T-helper 2 cell (primary cell): ENCODE measurements at places on chromosomes 4 and X.
A peak's percentile ranks its signal among the peaks of the same experiment; 100 is the strongest.

DNA sequence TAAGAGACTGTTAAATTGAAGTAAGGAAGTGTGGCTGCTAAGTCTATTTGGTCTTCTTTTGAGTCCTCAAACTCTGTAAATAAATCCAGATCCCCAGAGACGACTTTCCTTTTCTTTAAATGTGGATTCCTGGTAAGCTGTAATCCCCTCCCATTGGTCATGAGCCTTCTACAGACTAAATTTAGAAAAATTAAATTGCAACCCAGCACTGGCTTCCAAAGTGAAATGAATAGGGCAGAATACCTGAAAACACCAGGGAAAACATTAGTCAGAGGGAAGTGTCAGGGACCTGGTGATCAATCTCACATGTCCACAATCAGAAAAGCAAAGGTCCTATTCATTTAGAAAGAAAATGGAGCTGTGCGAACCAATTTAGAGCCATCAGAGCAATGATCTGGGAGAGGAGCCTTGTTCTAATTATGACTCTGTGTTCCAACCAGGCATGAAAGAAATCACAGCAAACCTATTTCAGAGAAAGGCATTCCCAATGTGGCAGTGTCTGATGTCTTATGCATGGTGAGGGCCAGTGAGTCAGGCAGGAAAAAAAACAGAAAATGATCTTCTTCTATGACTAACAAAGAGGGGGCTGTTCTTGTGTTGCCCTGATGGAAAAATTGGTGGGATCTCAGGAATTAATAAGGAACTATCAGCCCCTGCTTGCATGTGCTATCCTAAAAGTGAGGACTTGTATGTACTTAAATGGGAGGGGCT lies 19.8 kb upstream of the CCDC149 start:
- DNase-seq = no peak

DNA sequence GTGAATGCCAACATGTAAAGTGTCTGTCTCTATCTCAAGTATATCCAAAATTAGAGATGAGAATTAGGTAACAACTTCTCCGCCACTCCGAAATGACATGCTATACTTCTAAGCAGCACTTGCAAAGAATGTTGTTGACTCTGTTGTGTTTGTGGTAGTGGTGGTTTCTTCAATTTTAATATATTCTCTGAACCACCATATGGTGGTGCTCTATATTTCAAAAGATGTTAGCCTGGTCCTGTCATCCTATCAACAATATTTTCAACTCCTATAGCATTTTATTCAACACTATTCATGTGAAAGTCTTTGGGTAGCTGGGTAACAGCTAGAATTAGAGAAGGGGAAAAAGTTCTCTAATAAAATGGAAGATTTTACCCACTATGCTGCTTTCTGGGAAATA lies 1622.8 kb upstream of the IGFBP7 start:
- DNase-seq = no peak

GRCh38 chr4:118775405-118775804 lies 60.5 kb downstream of the SEC24D start:
- no peak for DNase-seq

- DNase-seq = no peak
These were observed 5.3 kb upstream of the CCDC158 start for GRCh38 chr4:76426272-76426671.

DNA sequence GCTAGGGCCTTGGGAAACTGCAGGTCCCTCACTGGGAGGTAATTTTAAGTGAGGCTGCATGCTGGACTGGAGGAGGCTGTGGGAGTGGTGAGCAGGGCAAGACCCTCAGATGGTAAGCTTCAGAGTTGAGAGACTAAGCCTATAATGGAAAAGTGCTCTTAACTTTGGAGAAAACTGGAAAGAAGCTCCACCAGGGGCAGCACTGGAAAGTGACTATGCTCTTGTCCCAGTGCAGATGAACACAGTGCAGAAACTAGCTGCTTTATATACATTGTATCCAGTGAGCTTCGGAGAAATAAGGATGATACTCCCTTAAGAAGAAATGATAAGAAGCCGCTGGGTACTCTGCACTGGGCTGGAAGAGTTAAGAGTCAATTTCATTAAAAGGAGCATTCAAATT lies 3.2 kb upstream of the MAGEB2 start:
- DNase-seq = no peak

- no peak for DNase-seq
These were observed 256.0 kb downstream of the DHX15 start for GRCh38 chr4:24328310-24328709.

- no peak for DNase-seq
These were observed 139.7 kb downstream of the MAPK10 start for GRCh38 chr4:86220121-86220520.

DNA sequence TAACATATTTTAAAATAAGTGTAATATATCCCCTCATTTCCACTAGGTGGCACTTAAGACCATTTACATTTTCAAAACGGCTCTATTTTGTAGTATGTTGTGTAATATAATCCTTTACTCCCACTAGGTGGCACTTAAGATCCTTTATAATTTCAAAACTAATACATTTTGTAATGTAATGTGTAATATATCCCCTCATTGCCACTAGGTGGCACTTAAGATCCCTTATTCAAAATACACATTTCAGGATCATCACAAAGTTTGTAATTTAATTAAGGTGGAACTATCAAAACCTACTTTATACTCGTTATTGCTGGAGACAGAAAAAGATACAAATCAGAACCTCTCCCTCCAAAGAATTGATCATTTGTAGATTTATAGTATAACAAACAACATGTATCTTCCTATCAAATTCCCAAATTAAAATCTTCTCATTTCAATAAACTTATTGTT lies 132.5 kb downstream of the ARHGAP6 start:
- DNase-seq = no peak

DNA sequence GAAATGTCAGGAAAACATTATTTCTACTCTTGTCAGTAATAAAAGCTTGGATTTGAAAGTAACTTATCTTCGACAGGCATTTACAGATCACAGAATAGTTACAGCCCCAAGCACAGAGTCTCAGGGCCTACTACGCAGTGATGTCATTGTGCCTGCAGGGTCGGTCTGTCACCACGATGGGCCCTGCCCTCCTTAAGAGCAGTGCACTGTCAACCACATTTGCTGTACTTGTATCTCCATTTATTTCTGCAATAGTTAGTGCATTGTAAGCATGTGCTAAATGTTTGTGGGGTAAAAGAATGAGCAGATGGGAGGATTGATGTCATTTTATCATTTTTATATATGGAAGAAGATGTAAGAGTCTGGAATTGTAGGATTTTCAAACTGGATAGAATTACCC lies 13.6 kb upstream of the CCKAR start:
- DNase-seq = no peak

GRCh38 chr4:53777244-53777984 lies 186.1 kb upstream of the LNX1 start:
- DNase-seq = no peak

GRCh38 chr4:130110189-130110588 lies 1014.2 kb downstream of the C4orf33 start:
- DNase-seq = no peak

- DNase-seq = no peak
These were observed 69.9 kb downstream of the CHIC2 start for GRCh38 chr4:53994382-53995102.

DNA sequence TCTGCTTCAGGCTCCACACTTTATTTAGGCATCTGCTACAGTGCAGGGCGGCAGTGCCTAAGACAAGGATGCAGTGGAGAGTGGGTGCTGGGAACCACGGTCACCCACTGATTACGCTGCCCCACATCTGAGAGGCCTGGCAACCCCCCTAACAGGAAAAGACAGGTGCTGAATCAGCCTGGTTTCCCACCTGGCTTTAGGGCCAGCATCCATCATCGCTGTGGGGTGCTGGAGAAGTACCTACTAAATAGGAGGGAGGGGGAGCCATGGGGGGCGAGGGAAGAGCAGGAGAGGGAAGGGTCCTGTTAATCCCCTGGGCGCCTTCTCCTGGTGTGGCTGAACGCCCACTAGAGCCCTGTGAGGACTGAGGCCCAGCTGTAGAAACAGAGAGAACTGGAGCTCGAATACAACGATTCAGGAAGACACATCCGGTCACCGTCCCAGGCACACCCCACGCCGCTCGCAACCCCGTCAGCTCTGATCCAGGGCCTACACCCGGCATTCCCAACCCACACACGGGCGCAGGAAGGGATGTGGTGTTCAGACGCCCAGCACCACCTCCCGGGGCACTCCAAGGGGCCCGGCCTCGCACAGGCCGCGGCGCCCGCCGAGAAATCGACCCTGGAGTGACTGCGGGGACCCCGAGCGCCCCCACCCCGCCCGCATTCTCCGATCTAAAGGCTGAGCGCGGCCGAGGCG lies 554 bp downstream of the DCTD start:
- DNase-seq = no peak

- DNase-seq = no peak
These were observed 464.5 kb downstream of the BCOR start for GRCh38 chrX:39633293-39633692.

DNA sequence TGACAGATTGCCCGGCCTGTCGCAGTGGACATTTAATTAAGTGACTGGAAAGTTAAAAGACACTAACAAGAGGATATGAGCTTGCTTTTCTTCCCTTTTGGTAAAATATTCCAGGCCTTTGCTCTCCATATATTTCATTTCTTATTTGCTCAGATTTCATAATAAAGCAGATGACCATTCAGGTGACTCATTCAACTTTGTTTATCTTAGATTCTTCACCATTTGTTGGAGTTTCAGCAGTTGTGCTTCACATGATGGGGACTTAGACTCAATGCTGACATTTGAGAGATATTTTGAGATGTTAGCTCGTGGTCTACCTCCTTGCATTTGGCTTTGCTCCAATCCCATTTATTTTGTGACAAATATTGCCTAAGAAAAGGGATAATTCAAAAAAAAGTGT lies 312.2 kb downstream of the ARHGAP24 start:
- DNase-seq = no peak

GRCh38 chr4:38231626-38232025 lies 271.4 kb downstream of the PTTG2 start:
- no peak for DNase-seq

DNA sequence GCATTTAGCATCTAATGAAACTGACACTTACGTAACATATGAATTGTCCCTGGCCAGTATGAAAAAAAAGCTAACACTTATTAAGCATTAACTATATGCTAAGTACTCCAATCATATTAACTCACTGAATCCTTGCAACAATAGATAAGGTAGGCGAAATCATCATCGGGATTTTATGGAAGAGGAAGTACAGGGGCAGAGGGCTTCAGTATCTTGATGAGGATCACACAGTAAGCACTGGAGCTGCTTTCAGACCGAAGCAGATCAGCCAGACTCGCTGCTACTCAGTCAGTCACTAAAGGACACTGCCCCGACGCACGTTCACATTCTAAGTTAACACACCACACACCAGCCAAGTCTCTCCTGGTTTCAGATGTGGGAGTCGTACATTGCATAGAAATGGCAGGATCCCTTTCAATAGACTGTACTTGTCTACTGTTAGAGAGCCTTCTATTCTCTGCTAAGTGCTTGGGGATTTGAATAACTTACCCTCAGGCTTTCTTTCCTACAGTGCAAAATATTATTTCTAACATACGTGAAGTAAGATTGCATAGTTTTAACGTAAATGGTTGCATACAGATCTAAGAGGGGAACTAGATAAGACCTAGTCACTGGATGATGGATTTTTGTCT lies 540.2 kb upstream of the TENM3 start:
- DNase-seq = no peak

- DNase-seq = no peak
These were observed 3.1 kb downstream of the MAMLD1 start for GRCh38 chrX:150365990-150366911.

DNA sequence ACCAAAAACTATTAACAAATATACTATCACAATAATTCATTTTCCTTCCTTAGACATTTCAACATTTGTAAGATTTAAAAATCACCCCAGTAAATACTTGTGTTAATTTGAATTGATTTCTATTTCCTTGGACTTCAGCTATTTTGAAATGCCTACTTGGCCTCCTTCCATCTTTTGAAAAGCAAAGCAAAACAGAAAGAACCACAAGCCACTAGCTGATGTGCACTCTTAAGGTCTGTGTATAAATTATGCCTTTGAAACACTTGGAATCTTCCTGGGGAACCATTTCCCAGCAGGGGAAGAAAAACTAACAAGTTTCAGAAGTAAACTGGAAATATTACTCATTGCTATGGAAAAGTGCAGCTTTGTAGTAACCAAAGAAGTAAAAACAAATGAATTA lies 139.8 kb downstream of the CLCN4 start:
- no peak for DNase-seq

GRCh38 chrX:68196939-68197791 lies 236.1 kb downstream of the OPHN1 start:
- peak; percentile 34 for DNase-seq

GRCh38 chrX:16114611-16115010 lies 8.8 kb upstream of the GRPR start:
- DNase-seq = no peak

GRCh38 chrX:134526399-134526798 lies 66.4 kb downstream of the HPRT1 start:
- DNase-seq = no peak

DNA sequence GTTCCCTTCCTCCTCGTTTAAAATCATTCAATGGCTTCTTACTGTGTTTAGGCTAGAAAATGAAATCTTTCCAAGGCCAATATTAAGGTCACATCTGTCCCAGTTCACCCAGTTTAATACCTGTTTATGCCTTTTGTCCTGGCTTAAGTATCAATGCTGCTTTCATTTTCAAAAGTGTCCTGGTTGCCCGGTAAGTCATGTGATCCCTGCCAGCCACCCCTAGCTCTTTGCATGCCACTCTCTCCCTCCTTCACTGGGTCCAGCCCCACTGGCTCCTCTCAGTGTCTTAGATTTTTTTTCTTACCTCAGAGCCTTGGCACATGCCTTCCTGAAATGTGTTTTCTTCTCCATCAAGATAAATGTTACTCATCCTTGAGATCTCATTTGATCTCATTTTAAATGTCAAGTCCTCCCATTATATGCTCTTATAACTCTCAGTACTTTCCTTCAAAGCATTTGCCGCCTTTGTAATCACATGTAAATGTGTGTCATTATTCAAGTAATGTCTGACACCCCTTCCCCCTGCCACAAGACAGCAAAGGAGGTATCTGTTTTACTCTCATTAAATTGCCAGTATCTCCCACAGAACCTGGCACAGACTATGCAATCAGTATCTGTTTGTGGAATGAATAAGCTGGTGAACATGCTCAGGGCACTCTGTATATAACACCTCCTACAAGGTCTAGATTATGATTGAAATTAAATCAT lies 472.5 kb upstream of the RPS6KA3 start:
- no peak for DNase-seq

DNA sequence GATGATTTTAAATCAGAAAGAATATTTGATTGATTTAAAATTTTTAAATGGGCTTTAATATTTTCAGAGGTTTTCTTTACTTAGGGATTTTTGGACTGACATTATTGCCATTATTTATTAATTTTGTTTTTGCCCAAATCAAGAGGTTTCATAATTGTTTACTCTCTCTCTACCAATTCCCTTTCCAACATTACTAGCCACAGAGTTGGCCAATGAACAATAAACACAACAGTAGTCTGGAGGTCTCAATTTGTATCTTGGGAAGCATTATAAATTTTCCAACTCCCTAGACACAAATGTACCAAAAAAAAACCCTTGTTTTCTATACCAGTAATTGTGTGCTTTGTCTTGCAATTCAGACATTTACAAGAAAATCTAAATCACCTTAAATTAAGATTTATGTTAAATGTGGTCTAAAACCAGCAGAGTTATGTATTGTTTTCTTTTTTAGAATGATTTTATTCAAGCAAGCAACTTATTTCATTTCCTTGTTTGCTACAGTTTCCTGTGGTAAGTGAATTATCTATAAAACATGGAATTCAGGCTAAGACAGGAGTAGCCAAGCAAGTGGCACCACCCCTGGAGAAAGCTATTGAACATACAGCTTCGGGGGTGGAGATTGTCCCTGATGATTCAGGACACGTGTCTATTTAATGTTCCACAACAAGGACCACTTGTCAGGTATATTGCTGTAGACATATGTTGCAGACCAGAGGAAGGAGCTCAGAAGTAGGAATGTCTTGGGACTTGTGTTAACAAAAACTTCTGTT lies 622 bp downstream of the KLKB1 start:
- DNase-seq = no peak
